Activated CD4-positive, alpha-beta T cell treated with anti-CD3 and anti-CD28 coated beads, Interleukin-2, amount 50 U/mL, for 48 hours (primary cell): ENCODE measurements at places on chromosomes 16 and 17.

DNA sequence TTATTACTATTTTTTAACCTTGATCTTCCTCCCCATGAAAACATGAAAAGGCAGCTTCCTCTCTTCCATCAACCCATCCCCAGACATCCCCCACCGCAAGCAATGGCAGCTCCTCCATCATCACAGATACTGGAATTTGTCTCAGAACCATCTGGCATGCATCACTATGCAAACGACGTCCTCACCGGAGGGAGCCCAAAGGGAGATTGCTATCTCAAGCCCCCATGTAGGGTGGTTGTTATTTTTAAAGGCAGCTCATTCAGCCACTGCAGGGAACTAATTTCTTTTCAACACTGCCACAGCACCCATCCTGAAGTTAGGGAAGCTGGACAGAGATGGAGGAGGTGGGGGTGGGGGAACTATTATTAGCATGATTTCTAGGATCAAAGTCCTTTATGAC lies 222.5 kb downstream of the FOXL1 start:
- no peak for DNase-seq

GRCh38 chr17:34420254-34420766 lies 57.3 kb upstream of the CCL1 start:
- DNase-seq, result peak; percentile 71

DNA sequence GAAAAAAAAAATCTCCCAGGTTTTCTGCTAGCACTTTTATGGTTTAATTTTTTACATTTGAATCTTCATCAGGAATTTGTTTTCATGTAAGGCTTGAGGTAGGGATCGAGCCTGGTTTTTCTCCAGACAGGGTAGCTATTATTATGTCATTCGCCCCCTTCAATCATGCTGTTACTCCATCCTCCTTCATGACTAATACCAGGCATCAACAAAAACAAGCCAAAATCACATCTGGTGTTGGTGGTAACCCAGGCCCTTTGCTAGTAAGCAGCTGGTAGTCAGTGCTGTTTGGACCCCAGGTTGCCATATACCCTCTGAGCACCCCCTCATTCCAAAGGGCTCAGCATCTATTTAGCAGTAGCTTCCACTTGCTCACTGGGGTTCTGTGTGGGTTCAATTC lies 29.5 kb downstream of the DRC3 start:
- no peak for DNase-seq

GRCh38 chr17:9936095-9936494 lies 31.0 kb upstream of the RCVRN start:
- DNase-seq, result no peak

DNA sequence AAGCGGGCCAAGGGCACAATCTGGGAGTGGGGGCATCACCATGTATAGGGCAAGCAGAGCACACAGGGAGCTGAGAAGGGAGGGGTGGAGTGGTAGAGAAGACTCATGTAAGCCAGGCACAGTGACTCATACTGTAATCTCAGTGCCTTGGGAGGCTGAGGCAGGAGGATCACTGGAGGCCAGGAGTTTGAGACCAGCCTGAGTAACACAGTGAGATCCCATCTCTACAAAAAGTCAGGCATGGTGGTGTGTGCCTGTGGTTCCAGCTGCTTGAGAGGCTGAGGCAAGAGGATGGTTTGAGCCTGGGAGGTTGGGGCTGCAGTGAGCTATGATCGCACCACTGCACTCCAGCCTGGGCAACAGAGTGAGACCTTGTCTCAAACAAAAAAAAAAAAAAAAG lies 40.8 kb downstream of the ARHGAP27 start:
- DNase-seq, result no peak

DNA sequence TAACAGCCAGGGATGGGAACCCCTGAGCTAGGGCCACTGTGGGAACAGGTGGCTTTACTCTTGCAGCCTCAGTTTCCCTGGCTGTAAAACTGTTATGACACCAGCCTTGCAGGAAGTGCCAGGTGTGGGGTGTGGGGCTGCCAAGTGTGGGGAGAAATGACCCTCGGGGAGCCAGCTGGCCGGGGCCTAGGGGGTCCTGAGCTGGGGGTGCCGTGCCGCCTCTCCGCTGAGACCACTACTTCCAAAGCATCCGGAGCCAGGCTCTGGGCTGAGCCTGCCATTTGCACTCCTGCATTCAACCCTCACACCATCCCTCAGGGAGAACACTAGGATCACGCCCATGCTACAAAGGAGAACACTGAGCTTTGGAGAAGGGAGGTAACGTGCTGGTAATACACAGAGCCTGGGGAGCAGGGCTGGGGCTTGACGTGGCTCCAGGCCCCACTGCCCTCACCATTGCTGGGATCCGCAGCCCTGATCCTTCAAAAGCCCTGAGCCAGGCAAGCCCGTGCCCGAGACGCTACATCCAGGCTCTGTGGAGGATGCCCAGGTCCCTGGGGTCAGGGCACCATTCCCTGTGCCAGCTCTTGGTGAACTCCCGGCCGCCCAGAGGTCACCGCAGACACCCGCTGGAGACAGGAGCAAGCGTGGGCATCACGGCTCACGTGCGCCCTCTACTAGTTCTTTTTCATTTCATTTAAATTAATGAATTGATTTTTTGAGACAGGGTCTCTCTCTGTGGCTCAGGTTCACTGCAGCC lies 28.8 kb upstream of the GINS2 start:
- DNase-seq, result peak; percentile 69

GRCh38 chr17:63703556-63704258 lies 3.8 kb upstream of the LIMD2 start:
- no peak for DNase-seq

- DNase-seq, result no peak
These were observed 262.3 kb downstream of the STX8 start for GRCh38 chr17:9313346-9313745.

GRCh38 chr16:2720719-2721633 lies 952 bp upstream of the PRSS27 start:
- DNase-seq, result peak; percentile 90

GRCh38 chr17:58640202-58640601 lies 51.6 kb downstream of the TEX14 start:
- DNase-seq, result no peak

GRCh38 chr17:75113798-75114551 lies 4.2 kb downstream of the ARMC7 start:
- peak; percentile 95 for DNase-seq

DNA sequence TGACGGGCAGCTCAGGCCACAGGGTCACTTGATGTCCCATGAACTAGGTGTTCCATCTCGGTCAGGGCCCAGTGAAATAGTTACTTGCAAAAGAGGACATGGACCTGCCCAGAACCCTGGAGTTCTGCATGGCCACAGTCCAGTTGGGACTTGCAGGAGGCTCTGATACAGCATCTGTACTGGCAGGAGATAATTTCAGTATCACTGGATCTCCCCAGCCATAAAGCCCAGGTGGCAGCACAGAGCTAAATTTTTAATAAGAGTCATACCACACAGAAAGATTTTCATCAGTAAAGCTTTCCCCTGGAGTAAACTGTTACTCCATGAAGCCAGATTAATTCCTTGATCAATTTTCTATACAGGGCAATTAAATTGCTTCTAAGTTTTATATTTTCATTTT lies 18.0 kb upstream of the SLC16A5 start:
- DNase-seq, result no peak

- no peak for DNase-seq
These were observed 22.8 kb downstream of the ABCC1 start for GRCh38 chr16:15972046-15972868.

- no peak for DNase-seq
These were observed 1.2 kb upstream of the MPP3 start for GRCh38 chr17:43834106-43834505.

DNA sequence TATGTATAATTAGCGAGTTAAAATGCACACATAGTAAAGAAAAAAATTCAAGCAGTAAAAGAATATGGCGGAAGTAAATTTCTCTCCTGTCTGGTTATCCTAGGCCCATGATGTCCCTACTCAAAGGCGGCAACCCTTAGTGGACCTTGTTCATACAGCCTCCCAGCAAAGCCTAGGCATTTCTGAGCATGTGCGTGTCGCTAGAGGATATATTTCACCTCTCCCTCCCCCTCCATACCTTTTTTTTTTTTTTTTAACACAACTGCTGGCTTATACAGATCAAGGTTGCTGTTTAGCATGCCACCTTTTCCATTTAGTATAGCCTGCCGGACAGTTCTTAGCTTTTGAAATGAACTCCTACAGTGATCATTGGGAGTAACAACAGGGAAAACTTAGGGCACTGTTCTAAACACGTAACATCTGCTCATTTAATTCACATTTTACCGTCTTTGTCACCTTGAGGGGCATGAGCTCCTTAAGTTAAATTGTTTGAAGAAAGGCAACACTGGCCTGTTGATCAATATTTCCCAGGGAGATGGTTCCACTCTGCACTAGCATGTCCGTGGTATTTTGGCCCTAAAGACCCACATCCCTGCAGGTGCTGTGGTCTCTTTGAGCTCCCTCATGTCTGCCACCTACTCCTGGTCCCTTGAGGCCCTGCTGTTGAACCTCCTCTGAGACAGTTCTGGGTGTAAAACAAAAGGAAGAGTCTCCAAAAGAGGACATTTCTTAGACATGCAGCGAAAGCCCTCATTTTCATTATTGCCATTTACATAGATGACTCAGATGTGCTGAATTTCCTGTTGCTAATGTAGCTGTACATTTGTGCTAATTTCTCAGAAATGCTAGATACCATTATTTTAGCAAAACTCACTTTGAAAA lies 4.1 kb upstream of the TNFRSF13B start:
- DNase-seq, result no peak

- no peak for DNase-seq
These were observed 3.0 kb upstream of the WFIKKN2 start for GRCh38 chr17:50832267-50832863.

DNA sequence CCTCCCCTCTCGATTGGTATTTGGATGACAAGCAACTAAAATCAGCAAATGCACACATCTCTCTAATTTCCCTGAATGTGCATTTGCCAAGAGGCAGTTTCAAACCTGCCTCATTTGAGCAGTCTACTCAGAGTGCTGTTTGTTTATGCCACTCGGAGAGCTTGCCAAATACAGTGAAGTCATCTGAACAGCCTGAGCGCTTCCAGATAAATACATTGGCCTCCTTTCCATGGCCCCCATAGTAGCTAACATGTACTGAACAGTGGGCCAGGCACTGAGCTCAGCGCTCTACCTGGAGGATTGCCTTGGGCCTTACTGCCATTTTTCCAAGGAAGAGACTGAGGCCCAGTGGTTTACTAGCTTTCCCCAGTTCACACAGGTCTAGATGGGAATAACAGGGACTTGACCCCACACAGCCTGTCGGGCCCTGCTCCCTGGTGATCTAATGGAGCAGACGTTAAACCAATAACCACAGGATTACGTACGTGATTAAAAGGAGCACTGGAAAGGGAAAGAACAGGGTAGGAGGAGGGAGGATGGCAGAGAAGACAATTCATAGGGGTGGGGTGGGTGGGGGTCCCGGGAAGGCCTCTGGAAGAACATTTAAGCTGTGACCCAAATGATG lies 18.7 kb upstream of the ANKRD40CL start:
- DNase-seq, result no peak

DNA sequence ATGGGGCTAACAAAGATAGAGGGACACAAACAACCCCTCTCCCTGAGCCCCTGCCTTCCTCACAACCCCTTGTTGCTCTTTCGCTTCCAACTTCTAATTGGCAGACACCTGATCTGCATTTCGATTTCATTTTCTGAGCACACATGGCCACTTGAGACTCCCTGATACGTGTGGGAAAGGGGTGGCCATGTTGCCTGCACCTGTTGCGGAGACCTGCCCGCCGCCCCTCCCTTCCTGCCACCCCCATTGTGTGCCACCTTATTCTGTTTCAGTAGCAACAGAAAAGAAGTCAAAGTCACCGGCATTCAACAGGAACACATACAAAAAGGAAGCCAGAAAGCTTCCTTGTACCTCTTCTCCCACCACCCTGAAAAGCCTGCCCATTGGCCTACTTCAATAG lies 254.7 kb upstream of the SOX9 start:
- no peak for DNase-seq

- no peak for DNase-seq
These were observed 17.6 kb downstream of the RPH3AL start for GRCh38 chr17:334974-335481.

DNA sequence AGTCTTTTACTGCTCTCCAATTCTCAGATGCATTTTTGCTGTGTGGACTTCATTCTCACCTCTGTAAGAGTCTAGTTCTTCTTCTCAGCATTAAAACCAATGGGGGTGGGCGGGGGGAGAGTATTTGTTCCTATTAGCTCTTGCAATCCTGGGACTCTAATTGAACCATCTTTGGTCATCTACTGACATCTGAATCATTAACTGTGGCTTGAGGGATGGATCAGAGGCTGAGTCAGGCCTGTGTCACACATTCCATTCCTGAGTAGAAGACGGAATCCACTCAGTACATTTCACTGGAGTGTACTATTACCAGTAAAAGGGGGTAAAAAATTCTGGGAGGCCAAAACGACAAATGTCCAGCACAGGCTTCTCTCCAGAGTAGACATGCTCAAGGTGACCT lies 12.8 kb upstream of the ZNF23 start:
- no peak for DNase-seq

GRCh38 chr17:73256220-73256619 lies 5.5 kb downstream of the CPSF4L start:
- DNase-seq, result no peak

- DNase-seq, result no peak
These were observed 79.5 kb downstream of the TIMM22 start for GRCh38 chr17:1076299-1076981.

DNA sequence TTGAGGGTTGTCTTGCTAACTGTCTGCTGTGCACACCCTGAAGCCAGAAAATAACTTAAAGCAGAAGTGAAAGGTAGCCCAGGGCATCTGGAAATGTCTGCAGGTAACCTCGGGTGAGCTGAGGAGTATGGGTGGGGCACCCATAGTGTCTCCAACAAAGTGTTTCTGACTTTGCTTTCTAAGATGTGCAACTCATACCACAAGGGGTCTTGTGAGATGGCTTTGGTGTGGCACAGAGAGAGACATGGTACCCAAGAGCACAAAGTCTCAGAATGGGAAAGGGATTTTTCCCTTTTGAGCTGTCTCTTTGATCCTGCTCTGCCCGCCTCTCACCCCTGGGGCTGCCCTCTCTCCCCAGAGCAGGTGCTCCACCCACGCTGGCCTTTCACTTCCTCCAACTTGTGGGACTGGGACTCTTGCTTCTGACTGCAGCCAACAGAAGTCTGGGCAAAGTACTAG lies 6.9 kb downstream of the CHD9 start:
- DNase-seq, result peak; percentile 41

DNA sequence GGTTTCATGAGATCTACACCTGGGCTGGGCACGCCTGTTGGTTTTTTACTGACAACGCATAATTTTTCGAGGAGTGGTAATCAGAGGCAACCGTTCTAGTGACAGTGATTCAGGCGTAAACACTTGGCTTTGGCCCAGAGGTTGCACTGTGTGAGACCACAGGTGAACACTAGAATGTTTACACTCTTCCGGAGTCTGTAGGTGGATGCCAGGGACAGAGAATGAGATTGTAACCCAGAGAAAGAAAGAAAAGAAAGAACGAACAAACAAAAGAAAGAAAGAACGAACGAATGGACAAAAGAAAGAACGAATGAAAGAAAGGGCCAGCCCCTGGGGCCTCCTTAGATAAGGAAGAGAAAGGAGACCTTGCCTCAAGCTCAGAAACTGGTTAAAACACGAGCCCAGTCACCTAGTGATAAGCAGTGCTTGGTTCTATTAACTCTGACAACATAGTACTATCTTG lies 113.2 kb downstream of the PRKCB start:
- DNase-seq, result no peak
